Fibroblast of lung (primary cell): ENCODE measurements at places on chromosomes 3 and 15.

DNA sequence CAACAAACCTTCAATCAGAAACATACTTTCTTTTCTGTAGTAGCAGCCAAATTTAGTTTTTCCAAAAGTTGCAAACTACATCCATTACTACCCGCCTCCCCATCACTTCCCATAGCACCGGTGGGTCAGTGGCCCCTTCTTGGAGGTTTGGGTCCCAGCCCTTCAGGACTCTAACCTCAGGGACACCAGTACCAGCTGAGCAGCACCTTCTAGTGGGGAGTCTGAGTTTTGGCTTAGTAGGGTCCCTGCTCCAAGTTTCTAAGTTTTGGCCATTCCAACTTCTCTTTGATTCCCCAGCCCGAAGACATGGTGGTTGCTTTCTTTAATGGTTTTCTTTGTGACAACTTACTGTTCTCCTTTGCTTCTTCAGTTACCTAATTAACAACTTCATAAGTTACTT, 160.6 kb downstream of the ECT2 start:
- no peak for DNase-seq

GRCh38 chr15:93020976-93021772, 67.8 kb downstream of the RGMA start:
- DNase-seq = no peak

DNA sequence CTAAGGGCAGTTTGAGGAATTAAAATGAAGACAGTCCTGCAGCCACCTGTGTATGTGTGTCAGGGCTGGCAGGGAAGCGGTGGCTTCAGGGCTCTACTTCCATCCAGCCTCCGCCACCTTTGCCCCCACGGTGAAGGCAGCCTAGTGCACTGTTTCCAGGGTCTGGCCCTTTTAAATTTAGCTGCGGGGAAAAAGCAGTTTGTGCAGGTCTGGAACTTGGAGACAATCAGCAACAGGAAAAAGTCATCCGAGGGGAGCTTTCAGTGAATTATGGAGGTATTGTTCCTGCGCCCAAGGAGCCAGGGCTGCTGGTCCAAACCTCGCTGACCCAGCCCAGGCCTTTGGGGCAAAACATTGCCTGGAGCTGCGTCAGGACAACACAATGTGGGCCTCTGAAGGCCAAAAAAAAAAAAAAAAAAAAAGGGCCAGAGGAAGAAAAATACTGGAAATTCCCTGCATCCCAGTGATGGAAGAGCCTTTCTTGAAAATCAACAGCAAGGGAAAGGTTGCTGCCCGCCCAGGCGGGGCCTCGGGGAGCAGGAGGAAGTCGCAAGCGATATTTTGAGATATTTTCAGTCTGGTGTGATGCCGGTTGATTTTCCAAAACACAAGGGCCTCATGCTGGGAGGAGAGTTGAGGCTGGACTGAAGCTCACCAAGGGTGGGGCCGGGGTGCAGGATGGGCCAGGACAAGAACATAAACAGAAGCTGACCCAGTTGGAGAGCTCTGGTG, 25.5 kb upstream of the FGD5 start:
- no peak for DNase-seq

GRCh38 chr15:85693277-85693676, 101.4 kb downstream of the KLHL25 start:
- no peak for DNase-seq

DNA sequence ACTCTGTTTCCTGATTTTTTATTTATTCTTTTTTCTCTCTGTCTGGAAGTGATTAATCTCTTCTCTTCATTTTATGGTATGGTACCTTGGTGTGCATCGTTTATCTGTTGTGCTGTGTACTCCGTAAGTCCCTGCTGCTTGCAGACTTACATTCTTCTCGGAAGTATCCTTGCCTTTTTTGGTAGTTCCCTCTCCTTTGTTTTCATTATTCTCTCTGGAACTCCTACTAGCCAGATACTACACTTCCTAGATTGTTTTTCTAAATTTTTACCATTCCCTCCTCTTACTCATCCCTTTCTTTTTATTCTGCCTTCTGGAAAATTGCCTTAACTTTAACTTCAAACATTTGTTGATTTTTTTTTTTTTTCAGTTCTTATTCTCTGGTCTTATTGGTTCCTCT, 27.2 kb downstream of the PIK3CA start:
- peak; percentile 34 for DNase-seq

DNA sequence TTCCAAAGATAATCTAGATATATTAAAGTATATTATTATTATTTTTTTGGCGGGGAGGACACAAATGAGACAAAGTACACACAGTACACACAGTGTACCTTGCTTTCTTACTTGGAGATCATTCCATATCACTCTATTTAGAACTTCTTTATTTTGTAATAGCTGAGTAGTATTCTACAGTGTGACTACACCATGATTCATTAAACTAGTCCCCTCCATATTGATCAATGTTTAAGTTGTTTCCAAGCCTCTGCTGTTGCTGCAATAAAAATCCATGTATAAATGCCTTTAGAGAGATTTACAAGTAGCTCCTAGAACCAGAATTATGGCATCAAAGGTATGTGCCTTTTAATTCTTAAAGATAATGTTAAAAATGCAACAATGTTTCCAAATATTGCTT, 38.8 kb downstream of the PYGO1 start:
- no peak for DNase-seq

GRCh38 chr15:96020133-96020532, 310.4 kb upstream of the NR2F2 start:
- DNase-seq = no peak

DNA sequence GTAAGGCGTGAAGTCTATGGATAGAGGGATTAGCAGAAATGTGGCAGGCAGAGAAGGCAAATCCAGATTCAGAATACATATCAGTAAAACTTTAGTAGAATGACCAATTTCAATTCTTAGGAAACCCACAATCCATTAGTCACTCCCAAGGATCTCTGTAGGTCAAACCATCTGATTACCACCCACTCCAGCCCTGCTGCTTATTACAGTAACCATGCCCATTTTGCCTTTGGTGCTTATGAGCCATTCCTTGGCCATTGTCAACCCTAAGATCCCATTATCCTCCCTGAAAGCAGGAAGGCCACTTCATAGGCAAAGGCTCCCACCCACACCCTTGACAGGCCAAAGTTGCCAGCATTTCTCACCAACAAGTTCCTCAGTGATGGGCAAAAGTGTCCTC, 5.1 kb upstream of the KLHL40 start:
- peak; percentile 70 for DNase-seq

DNA sequence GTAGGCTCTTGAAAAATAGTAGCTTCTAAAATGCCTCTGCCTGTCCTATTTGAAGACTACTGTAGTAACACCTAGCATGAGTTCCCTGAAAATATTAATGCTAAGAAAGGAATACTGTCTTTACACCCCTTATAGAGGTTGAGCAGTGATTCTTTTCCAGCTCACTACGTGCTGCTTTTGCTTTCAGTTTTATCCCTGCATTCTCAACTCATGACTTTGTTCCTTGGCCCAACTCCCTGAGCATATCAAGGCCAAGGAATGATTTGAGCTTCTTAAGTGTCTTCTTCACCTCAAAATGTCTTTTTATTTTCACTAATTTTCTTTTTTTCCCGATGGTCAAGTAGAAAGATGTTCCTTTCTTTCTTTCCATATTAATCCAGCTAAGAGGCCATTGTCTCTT, 16.5 kb upstream of the P2RY13 start:
- peak; percentile 75 for DNase-seq

- DNase-seq = no peak
These were observed 30.4 kb upstream of the RARRES1 start for GRCh38 chr3:158762701-158763100.

GRCh38 chr15:55909036-55909811, 84.2 kb downstream of the NEDD4 start:
- DNase-seq = peak; percentile 22

- no peak for DNase-seq
These were observed 838.3 kb downstream of the VGLL3 start for GRCh38 chr3:86152620-86153019.

GRCh38 chr3:159971311-159971710, 17.3 kb upstream of the IL12A start:
- no peak for DNase-seq

DNA sequence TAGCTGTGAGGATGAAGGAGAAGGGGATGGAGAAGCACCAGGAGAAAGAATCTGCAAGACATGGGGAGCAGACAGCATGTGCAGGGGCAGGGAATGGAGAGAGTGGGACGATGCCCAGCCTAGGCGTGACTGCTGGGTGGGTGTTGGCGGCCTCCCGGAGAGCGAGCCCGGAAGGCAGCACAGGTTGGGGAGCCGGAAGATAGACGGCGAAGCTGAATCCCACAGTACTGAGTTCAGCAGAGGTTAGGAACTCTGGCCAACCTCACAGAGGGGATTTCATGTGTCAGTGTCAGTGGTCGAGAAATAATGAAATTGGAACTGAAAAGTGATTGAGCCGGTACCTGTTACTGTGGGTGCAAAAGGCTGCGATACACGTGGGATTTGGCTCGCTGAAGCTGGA, 55.2 kb downstream of the PXYLP1 start:
- DNase-seq = no peak

DNA sequence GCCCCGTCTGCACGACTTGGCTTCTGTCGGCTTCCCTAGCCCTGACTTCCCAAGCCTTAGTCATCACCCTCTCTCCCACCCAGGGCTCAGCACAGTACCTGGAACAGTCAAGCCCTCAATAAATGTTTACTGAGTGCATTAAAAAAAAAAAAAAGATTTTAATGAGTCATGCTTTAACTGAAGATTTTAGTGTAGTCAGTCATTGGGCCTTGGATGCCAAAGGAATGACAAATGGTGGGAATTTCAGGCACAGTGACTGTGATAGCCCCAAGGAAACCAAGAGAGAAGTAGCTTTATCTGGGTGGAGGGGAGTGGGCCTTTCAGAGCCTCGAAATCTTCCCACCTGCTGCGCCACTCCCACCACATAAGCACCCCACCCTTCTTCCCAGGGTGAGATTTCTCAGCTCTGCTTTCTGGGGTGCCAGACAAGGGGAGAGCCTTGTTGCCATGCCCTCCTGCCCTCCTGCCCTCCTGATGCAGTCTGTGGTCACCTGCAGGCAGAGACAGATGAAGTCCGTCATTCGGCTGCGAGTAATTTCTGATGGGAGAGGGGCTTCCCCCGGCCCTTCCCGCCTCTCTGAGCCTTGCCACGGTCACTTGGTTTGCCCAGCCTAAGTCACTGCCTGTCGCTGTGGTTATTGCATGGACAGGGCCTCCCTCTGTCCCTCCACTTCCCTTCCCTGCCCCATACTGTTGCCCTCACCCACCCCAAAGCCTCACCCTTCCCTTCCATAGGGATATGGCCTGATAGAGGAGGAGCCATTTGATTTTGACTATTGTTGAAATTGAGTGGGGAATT, 41.8 kb downstream of the SMAD3 start:
- peak; percentile 100 for DNase-seq

DNA sequence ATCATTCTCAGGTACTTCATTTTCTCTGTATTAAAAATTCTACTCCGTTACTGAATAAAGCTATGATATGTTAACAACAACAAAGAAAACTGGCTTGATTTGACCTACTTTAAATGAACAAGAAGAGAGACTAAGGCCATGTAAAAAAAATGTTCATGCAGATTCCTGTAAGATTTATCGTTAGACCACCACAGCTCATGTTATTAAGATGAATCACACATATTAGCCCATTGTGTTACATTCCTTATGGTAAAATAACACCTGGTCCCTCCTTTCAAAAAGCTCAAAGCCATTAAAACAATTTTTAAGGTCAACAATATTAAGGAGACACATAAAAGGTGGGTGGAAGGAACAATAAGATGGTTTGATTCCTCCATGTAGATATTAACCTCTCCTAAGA, 6.3 kb downstream of the THOC7 start:
- DNase-seq = no peak

DNA sequence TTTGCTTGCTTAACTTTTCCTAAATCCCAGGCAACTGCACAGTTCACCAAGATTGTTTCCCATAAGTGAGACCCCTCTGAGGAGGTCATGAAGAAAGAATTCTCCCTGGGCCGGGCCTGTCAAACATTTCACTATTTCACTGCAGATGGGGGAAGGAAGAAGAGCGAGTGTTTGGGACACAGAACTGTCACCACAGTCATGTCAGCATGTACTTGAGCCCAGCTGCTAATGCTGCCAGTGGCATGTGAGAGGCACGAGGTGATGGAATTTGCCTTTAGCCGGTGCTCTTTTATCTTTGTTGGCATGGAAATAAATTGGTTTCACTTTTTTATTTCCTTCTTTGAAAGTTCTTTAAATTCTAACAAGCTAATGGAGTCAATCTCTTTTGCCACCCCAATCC, 277.9 kb upstream of the GADL1 start:
- no peak for DNase-seq

DNA sequence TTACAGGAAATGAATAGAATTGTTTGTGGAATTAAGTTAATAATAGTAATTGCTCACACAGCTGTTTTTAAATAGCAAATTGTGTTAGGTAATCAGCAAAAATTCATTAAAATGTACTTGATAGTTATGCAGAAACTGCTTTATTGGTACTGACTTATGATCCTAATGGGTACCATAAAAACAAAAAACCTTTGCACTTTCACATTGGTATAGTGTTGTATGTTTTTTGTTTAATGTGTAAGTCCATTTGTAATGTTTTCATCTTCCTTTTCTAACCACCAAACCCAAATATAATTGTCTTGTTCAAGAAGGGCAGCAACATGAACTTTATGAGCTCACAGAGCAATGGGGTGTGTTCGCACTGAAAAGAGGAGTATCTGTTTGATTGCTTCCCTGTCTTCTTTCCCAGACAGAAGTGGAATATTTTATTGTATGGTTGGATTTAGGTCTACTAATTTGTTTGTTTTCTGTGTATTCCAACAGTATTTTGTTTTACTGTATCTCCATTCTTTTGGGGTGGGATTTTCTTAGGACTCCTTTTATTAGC, 135.8 kb downstream of the TCF12 start:
- no peak for DNase-seq

- peak; percentile 71 for DNase-seq
These were observed at the start of gene RARRES1 for GRCh38 chr3:158731938-158732855. Gene RARRES1, minus strand, starts transcription at chr3:158732457. Its CDS starts 42 bp downstream, at chr3:158732415.

DNA sequence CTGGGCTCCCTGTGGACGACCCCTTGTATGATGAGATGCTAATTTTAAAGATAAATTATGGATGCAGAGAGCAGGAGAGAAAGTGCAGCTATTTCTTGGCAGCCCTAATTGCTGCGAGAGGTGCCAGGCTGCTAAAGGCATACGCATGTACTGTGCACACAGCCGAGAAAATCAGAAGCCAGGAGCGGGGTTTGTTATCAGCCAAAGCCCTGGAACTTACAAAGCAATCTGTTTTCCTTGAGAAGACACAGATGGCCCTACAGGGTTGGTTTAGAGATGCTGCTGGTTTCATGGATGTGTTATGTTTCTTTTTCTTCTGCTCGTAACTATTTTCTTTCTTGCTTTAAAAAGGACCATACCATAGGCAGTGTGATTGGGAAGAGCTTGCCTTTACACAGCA, 11.7 kb upstream of the CCK start:
- no peak for DNase-seq

- DNase-seq = no peak
These were observed 303.2 kb upstream of the SOX14 start for GRCh38 chr3:137460944-137461343.

DNA sequence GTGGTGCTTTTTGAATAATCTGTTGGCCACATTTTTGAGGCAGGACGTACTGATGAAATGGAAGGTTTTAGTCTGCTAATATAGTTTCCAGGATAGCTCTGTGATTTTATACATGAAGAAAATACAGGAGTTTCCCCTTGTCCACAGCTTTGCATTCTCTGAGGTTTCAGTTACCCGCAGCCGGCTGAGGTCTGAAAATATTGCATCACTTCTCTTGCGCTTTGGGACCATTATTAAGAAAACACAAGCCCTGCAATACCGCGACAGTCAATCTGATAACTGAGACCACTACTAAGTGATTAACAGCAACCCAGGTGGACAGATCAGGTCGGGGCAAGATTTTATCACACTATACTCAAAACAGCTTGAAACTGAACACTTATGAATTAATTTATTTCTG, 33.0 kb downstream of the BLM start:
- DNase-seq = peak; percentile 43

- DNase-seq = no peak
These were observed 137.1 kb upstream of the THBS1 start for GRCh38 chr15:39443659-39444219.
